ENCODE measurements at places on chromosomes 12 and 14. TPM values are rescaled to one million over a fixed set of nuclear protein-coding genes. Genes with fewer than 3 reads are reported as not detected.

GRCh38 chr12:22126758-22127157 lies 80.7 kb downstream of the CMAS start:
- DNase-seq = peak; percentile 35

DNA sequence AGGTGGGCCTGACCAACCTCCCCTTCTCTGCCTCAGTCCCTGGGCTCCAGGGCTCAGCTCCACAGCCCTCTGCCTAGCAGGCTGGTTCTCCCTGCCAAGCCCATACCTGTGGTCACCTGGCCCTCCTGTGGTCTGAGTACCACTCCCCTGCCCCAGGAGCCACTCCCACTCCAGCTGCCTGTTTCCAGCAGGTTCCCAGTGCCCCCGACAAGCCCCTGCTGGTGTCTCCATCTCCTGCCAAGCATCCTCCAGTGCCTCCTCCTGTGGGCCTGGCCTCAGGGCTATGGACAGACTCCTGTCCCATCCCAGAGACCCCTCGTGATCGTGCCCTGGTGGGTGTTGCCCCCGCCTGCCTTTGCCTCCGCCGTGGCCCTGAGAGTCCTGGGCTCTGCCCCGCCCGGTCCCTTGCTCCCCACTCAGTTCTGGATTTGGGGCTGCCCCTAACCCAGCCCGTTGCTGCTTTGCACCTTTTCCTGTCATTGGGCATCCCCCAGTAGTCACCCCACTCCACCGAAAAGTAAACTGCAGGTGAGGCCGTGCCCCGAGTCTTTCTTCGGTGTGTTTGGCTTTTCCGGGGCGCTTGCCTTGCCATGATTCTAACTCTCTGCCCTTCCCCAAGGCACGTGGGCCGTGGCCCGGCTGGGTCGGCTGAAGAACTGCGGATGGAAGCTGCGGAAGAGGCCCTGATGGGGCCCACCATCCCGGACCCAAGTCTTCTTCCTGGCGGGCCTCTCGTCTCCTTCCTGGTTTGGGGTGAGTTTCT lies 9.8 kb downstream of the MEG3 start:
- DNase-seq = no peak

DNA sequence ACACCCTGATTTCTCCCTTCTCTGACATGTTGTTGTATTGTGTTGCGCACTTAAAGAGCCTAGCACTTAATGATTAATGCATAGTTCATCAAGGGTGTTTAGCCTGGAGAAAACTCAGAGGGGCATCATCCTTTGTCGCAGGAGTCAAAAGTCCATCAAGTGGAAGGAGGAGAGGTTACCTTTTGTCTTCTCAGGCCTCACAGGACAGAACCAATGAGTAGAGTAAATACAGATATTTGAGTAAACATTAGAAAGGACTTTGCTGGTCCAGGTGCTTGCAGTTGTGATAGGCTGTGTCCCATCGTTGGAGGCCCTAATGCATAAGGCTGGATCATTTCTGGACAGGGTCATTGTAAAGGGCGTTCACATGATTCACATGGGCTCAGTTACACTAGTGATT lies 430.9 kb downstream of the PCNX1 start:
- no peak for DNase-seq

DNA sequence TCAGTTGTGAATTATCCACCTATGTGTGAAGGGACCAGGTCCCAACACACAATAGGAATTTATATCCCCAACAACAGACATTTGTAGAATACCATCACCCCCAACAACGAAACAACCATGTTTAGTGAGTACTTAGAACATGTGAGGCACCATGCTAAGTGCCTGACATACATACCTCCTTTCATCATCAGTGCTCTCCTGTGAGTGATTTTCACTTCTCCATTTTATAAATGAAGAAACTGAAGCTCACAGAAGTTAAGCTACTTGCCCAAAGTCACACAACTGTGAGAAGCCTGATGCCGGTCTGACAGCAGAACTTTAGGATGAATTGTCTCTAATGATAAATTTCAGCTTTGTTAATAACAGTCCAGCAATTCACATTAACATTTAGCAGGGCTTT lies 35.4 kb downstream of the SPTB start:
- no peak for DNase-seq

- DNase-seq = no peak
Measured at GRCh38 chr14:82159624-82160023, 626.0 kb upstream of the SEL1L start.

DNA sequence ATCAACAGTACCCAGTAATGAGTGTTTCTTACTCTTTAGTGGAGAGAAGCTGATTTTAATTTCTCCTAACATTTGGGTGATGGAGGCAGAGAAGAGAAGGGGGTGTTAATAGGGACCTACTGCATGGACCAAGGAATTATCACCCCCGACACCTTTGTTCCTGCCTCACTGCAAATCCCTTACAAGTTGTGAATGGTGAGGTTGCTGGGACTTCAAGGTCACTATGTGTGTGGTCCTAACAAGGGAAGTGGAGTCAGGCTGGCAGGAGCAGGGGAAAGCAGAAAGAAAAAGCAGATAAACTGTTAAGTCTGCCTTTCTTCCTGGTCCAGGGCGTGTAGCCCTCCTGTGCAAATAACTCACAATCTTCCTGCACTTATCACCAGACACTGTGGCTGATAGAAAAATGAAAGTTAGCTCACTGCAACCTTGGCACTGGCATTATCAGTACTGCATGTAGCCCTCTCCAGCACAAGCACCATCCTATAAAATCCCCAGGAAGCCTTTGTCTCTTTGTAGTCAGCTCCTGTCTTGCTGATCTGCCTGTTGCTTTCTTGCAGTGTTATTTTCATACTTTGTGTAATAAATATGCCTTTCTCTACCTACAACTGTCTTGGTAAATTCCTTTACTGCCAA lies 112.3 kb upstream of the DNM1L start:
- DNase-seq = no peak

GRCh38 chr14:71698027-71698426 lies 234.2 kb upstream of the RGS6 start:
- DNase-seq = no peak

GRCh38 chr12:79414252-79414651 lies 276.5 kb downstream of the PAWR start:
- no peak for DNase-seq

DNA sequence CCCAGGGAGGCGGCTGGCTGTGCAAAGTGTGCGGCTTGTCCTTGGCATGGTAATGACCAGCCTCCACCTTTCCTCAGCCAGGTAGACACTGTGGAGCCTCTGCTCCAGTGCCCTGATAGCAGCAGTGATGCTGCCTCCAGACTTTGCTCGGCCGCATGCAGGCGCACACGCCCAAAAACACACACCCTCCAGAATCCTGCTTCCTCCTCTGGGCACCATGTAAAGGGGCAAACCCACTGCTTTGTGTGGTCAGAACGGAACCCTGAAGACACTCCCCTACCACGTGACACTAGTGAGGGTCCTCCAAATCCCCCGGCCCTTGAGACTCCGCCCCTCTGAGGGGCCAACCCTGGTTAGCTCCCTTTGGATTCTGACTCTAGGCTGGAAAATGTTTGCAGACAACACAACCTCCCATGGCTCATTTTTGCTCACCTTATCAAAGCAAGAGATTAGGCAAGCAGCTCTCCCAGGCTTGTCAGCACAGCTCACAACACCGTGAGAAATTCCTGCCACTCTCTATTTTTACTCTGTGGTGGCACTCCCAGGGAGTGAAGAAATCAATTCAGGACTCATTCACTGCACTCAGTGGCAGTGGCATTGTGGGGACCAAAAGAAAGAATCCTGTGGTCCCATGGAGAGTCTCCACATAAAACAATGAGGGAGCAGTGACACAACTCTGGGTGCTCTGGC lies 4.5 kb downstream of the KRT77 start:
- DNase-seq = peak; percentile 26

DNA sequence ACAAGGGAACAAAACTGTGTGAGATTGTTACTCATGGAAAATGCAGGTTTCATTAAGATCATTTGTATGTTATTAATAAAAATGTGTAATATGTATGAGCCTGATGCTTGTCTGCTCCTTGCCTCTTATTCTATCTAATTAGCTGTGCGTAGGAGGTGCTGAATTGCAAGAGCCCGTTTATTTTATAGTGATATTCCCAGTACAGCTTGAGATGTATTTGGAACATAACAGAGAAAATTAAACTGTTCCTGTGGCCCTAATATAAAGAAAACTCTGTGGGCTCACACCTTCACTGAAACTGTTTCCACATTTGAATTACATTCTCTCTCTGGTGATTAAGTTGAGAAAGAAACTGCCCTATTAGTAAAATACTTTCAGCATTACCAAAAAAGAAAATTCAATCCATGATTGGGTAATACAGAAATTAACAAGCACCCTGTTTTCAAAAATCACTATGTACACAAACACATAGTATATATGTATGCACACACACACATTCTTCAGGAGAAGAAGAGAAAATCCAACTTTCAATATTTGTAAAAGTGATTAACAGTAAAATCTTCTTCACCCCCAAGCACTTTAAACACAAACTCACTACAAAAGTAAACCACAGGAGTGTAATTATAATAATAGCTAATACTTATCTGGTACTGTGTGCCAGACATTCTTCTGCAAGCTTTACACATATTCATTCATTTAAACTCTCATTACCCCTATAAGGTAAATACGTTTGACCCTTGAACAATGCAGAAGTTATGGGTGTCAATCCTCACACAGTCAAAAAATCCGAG lies 233.2 kb downstream of the PHLDA1 start:
- no peak for DNase-seq

- DNase-seq = no peak
Measured at GRCh38 chr12:52901715-52902541, 2.9 kb downstream of the KRT8 start.

DNA sequence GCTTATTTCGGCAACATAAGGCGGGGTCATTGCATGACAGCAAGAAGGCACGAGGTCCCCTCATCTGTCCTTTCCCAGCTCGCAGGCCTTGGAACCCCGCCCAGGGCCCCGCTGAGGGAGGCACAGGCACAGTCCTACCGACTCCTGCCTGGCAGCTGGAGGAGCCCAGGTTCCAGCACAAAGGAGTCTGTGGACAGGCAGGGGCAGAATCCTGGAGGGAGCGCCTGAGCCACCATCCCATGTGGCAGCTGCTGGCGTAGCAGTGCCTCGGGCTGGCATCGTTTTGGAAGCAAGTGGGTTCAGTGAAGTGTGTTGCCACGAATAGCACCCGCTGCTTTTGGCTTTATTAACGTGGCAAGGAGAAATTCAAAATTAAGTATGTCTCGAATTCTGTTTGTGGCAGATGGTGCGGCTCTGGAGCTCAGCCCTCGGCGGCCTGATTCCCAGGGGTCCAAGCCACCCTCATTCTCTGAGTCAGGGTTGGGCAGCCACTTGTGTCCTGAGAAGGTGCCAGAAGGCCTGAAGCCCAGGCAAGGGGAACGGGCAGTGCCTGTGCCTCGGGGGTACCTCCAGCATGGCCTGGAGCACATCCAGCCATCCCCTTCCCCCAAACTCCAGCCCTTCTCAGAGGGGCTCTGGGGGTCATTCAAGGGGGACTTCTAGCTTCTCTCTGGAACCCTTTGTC lies 35.9 kb downstream of the SLC8B1 start:
- DNase-seq = no peak

DNA sequence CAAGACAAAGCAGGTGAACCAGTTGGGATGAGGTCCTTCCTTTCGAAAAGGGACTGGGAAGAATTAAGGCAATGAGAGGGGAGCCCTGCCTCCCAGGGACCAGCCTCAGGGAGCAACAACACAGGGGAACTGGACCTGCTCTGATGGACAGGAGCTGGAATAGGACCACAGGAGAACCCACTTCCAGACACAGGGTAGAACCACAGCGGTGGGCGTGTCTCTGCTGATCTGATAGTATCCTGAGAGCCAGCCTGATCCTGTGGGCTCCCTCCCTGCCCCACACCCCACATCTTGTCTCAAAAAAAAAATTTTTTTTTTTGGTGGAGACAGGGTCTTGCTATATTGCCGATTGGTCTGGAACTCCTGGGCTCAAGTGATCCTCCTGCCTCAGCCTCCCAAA lies 13.6 kb upstream of the PLEK2 start:
- DNase-seq = no peak

GRCh38 chr12:113097716-113098440 lies 37.7 kb downstream of the RASAL1 start:
- no peak for DNase-seq

- no peak for DNase-seq
Measured at GRCh38 chr12:40049268-40049667, 56.6 kb downstream of the SLC2A13 start.

- no peak for DNase-seq
Measured at GRCh38 chr12:54859502-54859901, 5.2 kb downstream of the MUCL1 start.

- no peak for DNase-seq
Measured at GRCh38 chr14:106269029-106269428, 742.6 kb downstream of the TMEM121 start.

- no peak for DNase-seq
Measured at GRCh38 chr12:69173368-69173767, 66.0 kb upstream of the CPSF6 start.

DNA sequence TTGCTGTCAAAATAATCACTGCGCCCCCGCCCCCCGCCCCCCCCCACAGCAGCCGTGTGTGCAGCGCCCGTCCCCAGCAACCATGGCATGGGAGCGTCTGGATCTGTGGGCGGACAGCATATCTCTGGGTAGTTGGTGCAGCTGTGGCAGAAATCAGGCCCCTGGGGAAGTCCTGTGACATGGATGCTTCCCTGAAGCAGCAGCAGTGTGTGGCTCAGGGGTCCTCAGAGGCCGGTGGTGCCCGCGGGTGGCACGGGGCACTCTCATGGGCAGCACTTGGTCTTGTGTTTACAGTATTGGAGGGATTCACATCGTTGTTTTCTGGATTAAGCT lies 19.2 kb downstream of the XRCC3 start:
- no peak for DNase-seq

- no peak for DNase-seq
Measured at GRCh38 chr14:77584809-77585208, 31.6 kb downstream of the SPTLC2 start.

DNA sequence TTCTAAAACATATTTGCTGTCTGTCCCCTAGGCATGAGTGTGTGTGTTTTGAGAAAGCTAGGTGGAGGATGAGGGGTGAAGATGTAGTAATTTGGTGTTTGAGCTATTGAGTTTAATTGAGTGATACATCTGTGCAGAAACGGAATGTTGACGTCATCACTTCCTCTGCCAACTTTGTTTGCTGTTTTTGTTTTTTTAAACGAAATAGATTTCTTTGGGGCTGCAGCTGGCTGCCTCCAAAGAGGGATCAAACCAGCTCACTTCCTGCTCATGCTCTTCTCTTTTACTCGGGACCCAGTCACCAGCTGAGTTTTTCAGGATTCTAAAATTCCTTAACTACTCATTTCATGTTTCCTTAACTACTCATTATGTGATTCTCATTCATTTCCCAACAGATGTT lies 19.5 kb upstream of the CRACR2A start:
- no peak for DNase-seq

- no peak for DNase-seq
Measured at GRCh38 chr12:20300457-20300856, 67.9 kb upstream of the PDE3A start.

- no peak for DNase-seq
Measured at GRCh38 chr12:64760808-64761573, 1.8 kb upstream of the GNS start.

GRCh38 chr12:120925740-120926563 lies 21.8 kb upstream of the SPPL3 start:
- peak; percentile 98 for DNase-seq

Gene TCTN1
- total RNA-seq = 19.4 TPM

Gene ANKS1B
- total RNA-seq = not detected

Gene MYF6
- not detected for total RNA-seq

Gene ADCY6
- total RNA-seq = 30.5 TPM

Gene WNT1
- total RNA-seq = not detected

Gene GLRX5
- 34.6 TPM for total RNA-seq

Gene PAH
- total RNA-seq = 0.17 TPM

Gene EPYC
- not detected for total RNA-seq

Gene KRT78
- not detected for total RNA-seq

Gene SMCO2
- total RNA-seq = not detected

Gene DCP1B
- 8.2 TPM for total RNA-seq

Gene GZMB
- not detected for total RNA-seq

Gene GPR137C
- 0.64 TPM for total RNA-seq

Gene MYH6
- total RNA-seq = not detected

Gene KLRG1
- not detected for total RNA-seq

All from mammary epithelial cell (primary cell).